ENCODE measurements at places on chromosomes 13 and 19. TPM values are rescaled to one million over a fixed set of nuclear protein-coding genes. Genes with fewer than 3 reads are reported as not detected.
A peak's percentile ranks its signal among the peaks of the same experiment; 100 is the strongest.

GRCh38 chr13:45519493-45519892, 54.8 kb downstream of the COG3 start:
- no peak overlapping the region for H3K4me3 ChIP-seq
- no peak overlapping the region for H3K27ac ChIP-seq
- H3K27me3 ChIP-seq, result no peaks in the 10 kb centered on the region
- no peak for DNase-seq
- H3K4me1 ChIP-seq, result no peaks in the 10 kb centered on the region
- peaks cover 62% of the 10 kb centered on the region for H3K36me3 ChIP-seq

ZNF90 gene
- 3.2 TPM for total RNA-seq

KLF1 gene
- total RNA-seq, result 2.5 TPM

GRCh38 chr19:36488846-36489117, 579 bp downstream of the ZNF566 start:
- no peaks in the 10 kb centered on the region for H3K4me1 ChIP-seq
- peak overlapping the region; percentile 84 for H3K4me3 ChIP-seq
- no peaks in the 10 kb centered on the region for H3K27me3 ChIP-seq
- peak overlapping the region; percentile 95 for H3K27ac ChIP-seq
- no peak for DNase-seq
- no peaks in the 10 kb centered on the region for H3K36me3 ChIP-seq

DNA sequence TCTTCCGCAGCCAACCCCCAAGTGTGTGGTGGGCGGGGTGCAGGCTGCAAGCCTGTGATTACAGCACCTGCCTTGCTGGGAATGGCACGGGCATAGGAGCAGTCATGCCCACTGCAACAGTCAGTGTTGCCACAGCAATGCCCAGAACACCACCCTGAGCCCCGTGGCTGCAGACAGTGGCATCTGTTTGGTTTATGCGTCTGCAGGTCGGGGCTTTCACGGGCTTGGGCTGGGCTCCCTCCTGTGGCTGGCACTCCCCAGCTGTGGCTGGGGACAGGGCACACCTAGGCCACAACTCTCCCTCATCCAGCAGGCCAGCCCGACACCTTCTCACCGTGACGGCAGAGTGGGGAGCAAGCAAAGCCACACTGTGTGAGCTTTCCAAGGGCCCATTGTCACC, 115.3 kb upstream of the C1QTNF9B start:
- no peak overlapping the region for H3K27ac ChIP-seq
- no peaks in the 10 kb centered on the region for H3K4me1 ChIP-seq
- no peak overlapping the region for H3K4me3 ChIP-seq
- H3K27me3 ChIP-seq, result no peaks in the 10 kb centered on the region
- no peak for DNase-seq

Measured in thymus (tissue), 14 donors.